Stimulated activated CD8-positive, alpha-beta memory T cell treated with anti-CD3 and anti-CD28 coated beads, Interleukin-15, amount 100 ng/mL, for 24 hours (primary cell): ENCODE measurements at places on chromosomes 6 and 20.

GRCh38 chr20:1124421-1124820, 6.0 kb downstream of the PSMF1 start:
- no peak for DNase-seq

- DNase-seq, result no peak
Observed at GRCh38 chr20:41456351-41456750, 89.7 kb upstream of the EMILIN3 start.

DNA sequence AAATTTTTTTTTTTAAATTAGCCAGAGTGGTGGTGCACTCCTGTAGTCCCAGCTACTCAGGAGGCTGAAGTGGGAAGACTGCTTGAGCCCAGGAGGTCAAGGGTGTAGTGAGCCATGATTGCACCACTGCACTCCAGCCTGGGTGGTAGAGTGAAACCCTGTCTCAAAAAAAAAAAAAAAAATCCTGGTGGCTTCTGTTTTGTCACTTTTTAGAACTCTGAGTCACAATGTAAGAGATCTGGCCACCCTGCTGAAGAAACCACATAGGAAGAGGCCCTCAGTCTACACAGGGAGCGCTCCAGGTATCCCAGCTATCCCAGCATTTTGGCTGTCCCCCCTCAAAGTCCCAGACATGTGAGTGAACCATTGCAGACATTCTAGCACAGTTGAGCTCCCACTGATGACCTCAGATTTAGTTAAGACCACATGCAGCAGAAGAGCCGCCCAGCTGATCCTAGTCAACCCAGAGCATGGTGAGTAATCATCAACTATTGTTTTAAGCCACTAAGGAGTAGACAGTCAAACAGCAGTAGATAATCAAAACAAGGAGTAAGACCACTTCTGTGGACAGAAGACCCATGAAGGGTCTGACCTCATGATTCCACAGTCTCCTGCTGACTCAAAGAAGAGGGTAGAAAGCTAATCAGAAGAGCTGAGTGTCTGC, 12.7 kb upstream of the ARFGEF2 start:
- no peak for DNase-seq

DNA sequence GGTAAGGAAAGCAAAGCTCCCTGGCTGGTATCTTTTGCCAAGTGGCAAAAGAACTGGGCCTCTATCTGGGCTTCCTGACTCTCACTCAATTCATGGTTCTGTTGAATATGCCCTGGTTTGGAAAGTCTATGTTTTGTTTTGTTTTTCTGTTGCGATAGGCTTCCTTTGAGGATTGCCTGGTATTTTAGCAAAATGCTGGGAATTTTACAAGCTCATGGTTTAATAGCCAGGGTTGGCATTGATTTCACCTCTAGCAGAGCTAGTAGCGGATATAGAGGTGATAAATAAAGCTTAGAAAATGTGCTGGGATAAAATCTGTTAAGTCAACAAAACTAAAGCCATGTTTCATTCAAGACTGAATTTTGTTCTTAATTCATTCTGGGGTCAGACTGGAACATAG, 109.9 kb downstream of the RNF144B start:
- DNase-seq, result no peak

GRCh38 chr20:53890443-53891305, 179.7 kb downstream of the BCAS1 start:
- no peak for DNase-seq

DNA sequence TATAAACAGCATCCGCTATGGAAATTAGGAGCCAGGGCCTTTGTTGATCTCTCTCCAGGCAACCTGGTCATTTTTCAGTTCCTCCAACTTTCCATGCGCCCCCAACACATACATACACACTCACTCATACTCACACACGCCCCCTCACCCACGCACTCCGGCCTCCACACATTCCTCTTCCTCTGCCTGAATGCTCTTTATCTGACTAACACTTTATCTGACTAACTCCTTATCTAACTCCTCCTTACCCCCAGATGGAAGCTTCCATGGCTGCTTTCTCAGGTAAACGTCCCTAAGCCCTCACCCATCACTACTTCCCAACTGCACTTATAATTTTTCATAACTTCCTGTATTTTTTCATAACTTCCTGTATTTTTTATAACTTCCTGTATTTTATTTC, 17.4 kb downstream of the CASS4 start:
- no peak for DNase-seq

- DNase-seq, result no peak
Observed at GRCh38 chr6:127484212-127484863, 25.1 kb upstream of the KIAA0408 start.

DNA sequence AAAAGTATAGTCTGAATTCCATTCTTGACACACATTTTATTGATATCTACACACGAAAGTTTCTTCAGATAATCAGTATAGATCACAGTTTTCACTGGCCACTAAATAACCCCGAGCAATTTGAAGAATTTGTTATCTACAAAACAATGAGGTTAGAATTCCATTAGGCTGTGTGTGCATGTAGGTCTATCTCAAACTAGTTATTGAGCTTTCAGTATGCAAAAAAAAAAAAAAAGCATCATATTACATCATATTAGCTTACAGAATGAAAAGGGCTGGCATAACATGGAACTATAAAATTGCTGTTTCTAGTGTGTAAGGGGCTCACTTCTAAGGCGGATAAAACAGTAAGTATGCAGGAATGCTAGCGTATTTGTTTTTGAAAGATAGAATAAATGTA, 59.5 kb upstream of the ADGRG6 start:
- DNase-seq, result no peak

GRCh38 chr6:195861-196360, 96.4 kb upstream of the DUSP22 start:
- DNase-seq, result no peak

GRCh38 chr6:36717871-36718540, 20.4 kb downstream of the RAB44 start:
- no peak for DNase-seq

DNA sequence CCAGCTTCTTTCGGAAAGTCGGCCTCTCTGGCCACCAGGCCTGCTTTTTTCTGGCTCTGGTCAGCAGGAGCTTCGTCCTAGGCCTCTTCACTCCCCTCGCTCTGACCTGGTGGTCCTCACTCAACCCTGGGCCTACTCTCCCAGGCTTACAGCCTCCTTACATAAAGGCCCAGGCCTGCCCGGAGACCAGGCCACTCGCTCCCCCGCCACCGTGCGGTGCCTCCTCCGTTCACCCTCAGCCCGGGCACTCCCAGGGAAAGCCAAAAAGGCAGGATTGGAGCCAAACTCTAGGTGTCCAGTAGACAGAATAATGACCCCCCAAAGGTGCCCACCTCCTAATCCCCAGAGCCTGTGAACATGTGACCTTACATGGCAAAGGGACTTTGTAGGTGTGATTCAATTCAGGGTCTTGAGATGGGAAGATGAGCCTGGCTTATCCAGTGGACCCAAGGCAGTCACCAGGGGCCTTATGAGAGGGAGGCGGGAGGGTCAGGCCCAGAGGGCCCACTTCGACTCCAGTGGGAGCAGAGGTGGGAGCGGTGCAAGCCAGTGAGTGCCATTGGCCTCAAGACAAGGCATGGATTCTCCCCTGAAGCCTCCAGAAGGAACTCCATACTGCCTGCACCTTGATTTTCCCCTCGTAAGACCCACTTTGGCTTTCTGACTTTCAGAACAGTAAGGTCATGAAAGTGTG, 118.6 kb upstream of the PTPN1 start:
- no peak for DNase-seq

DNA sequence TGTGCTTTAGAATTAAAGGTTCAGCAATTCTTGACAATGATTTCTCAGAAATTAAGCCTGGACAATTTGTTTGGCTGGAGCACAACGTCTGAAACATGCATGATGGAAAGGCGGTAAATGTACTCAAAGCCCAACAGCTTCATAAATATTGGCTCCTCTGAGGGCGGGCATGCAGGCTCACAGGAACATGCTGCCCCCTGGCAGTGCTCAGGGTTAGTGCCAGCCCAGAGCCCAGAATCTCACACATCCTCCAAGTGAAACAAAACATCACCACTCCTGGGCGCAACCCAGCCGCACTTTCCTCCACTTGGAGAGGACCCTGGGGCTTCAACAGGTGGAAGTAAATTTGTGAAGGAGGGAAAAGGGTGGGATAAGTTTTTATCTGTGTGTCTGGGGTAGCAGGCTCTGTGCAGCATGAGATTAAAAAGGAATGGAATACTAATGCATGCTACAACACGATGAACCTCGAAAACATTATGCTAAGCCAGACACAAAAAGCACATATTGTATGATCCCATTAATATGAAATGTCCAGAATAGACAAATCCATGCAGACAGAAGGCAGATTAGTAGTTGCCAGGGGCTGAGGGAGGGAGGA, 54.1 kb upstream of the PTPRT start:
- DNase-seq, result no peak

GRCh38 chr6:1313767-1314503, 2.0 kb downstream of the FOXQ1 start:
- DNase-seq, result no peak
